ELF-1 (cell line): ENCODE measurements at places on chromosomes 4 and X.

- DNase-seq: peak; percentile 37
Measured at GRCh38 chr4:16140879-16141249, 57.0 kb upstream of the PROM1 start.

DNA sequence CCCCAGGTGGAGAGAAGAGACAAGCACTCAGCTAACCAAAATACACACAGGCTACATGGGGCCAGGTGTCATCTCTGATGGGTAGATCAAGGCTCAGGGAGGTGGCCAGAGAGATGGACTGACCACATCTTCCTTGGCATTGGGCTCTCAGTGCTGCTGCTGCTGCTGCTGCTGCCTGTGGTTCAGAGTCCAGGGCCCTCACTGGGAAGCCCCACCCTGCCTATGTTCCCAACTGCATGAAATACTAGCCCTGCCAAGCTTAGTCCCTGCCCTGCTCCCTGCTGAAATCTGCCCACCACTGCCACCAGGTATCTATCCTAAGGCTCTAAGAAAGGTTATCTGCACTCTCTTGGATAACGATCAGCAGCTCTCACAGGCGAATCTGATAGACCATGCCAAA, 118.7 kb downstream of the EFHC2 start:
- no peak for DNase-seq

DNA sequence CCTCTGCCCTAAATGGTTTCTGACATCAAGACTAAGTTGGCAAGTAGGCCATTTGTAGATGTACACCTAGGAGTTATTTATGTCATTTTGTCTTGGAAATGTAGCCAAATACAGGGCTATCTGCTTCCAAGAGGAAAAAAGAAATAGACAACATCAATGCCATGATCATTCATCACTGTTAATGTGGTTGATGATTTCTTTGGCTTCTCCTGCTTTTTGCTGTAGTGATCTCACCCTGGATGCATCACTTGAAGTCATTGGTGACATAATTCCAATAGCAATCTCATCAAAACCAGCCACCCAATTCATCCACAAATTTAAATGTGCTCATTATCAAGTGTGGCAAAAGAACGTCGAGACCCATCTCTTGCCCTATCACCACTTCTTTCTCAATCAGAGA, 222.6 kb upstream of the PPARGC1A start:
- no peak for DNase-seq

GRCh38 chrX:1521459-1521956, 15.5 kb downstream of the P2RY8 start:
- peak; percentile 62 for DNase-seq

DNA sequence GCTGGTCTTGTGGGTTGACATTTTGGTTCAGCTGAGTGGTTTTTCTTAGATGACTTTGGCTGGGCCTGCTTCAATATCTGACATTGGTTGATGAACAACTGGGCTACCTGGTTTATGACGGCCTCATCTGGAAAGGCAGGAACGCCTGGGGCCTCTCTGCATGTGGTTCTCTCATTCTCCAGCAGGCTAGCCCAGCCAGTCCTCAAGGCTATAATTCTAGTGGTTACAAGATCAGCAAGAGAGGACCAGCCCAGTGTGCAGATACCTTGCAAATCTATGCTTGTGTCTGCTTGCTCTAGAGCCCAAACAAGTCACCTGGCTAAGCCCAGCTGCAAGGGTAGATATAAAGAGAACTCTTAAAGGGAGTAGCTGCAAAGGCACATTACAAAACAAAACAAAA, 214.2 kb upstream of the PUDP start:
- DNase-seq: peak; percentile 50

DNA sequence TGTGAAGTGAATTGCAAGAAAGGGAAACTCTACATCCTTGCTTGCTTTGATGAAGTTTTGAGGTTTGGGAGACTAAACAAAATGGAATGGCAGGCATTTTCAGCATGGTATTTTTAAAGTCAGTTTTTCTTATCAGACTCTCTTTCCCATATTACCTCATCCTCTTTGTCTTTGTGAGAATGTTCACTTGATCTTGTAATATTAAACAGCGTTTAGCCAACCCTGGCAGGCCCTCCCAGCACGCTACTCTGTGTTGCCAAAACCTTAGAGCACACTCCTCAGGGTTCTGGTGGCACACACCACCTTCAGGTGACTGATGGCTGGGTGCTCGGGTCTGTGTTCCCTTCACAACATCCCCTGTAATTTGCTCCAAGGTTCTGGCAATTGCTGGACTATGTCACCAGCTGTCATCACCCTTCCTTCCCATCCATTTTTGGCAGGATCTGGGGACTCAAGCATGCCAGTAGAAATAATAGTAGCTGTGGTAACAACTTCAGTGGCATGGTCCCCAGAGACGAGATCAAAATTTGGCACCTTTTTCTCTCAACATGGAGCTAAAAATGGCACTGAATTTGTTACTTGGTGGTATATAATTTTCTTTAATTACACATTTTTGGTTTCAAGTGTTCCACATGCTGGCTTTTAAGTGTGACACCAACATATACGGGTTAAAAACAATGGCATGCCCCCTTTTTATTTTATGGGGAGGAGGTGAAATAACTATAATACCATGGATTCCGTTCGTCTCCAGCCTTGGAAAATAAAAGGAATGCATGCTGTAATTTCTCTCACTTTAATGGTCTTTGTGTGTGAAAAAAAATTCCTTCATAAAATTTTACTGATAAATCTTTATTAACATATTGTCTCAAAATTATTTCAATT, 273.1 kb downstream of the DCTD start:
- DNase-seq: peak; percentile 24

GRCh38 chr4:153142700-153143438, 61.4 kb upstream of the TRIM2 start:
- peak; percentile 77 for DNase-seq

DNA sequence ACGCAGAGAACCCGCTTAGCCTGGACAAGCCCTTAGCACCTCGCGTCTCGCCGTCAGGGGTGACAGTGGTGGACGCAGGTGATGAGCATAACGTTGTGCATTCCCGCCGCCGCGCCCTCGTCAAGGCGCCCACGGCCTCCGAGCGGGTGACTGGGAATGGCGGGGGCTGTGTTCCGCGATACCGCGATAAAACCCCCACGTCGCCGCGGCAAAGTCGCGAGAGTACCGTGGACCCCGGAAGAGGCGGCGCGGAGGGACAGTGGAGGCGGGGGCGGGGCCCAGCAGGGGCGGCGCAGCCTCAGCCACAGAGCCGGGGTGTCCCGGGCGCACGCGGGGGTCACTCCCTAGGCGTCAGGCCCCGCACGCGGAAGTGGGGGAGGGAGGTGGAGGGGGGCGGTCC, 53.8 kb downstream of the ZFYVE28 start:
- DNase-seq: no peak

DNA sequence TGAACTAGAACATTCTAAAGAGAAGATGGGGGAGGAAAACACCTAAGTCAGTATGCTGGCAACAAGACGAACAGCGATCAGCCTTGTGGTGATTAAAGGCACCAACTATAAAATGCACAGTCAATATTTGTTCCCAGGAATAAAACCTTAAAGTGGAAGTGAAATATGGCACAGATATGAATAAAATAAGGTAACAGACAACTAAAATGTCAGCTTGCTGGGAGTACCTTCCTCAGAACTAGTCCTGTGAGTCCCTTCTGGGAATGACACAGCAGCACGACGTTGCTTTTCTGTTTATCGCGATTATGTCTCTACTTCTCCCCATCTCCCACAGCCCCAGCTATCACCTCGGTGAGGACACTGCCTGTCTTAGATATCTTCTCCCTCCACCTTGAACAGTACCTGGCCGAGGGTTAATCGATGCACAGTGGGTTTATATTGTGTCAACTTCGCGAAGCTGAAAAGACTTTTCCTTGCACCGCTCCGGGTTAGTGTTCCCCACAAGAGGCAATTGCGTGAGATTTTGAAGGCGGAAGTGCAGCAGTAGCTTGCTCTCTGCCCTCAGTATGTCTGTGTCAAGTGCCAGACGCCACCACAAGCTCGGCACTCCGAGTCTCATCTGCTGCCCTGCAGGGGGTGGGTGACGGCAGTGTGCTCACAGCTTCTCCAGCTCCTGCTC, 17.4 kb downstream of the MTNR1A start:
- no peak for DNase-seq

- DNase-seq: no peak
Measured at GRCh38 chrX:150164971-150165600, 198.0 kb upstream of the MAMLD1 start.

- DNase-seq: no peak
Measured at GRCh38 chr4:74056114-74056857, 17.8 kb upstream of the CXCL3 start.

GRCh38 chrX:30702736-30703135, 49.5 kb downstream of the GK start:
- DNase-seq: no peak

- DNase-seq: no peak
Measured at GRCh38 chr4:10605746-10606482, 78.7 kb downstream of the CLNK start.

DNA sequence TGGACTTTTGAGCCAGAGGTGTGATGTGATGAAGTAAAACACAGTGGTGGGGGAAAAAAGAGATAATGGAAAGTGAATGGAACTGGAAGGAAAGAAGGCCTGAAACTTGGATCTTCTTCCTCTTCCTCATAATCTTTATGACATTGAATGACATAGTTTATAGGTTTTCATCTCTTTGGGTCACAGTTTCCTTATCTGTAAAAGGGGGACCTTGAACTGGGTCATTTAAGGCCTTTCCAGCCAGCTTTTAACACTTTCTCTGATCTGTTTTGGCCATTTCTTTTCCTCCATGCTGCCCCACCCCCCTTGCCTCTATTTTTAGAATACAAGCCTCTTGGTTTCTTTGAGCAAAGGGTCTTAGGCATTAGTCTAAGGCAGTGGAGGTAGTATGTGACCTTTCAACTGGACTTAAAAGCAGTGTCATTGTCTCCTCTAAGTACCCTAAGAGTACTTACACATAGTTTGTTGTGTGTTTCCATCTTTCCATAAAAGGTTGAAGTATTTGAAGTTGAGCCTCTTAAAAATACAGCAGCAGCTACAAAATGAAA, 7.8 kb downstream of the CPEB2 start:
- no peak for DNase-seq
